CD8-positive, alpha-beta T cell (primary cell): ENCODE measurements at places on chromosomes 6 and 20.

GRCh38 chr6:169653691-169654090 lies 48.1 kb downstream of the WDR27 start:
- no peak for DNase-seq

GRCh38 chr6:131803007-131803769 lies 4.6 kb upstream of the ENPP1 start:
- DNase-seq = no peak

GRCh38 chr6:168655462-168656152 lies 214.6 kb downstream of the SMOC2 start:
- DNase-seq = no peak

- DNase-seq = no peak
These were observed 26.8 kb upstream of the CRIP3 start for GRCh38 chr6:43335469-43335868.
